Adipocyte (in vitro differentiated cells): ENCODE measurements at places on chromosomes 5 and 9.

DNA sequence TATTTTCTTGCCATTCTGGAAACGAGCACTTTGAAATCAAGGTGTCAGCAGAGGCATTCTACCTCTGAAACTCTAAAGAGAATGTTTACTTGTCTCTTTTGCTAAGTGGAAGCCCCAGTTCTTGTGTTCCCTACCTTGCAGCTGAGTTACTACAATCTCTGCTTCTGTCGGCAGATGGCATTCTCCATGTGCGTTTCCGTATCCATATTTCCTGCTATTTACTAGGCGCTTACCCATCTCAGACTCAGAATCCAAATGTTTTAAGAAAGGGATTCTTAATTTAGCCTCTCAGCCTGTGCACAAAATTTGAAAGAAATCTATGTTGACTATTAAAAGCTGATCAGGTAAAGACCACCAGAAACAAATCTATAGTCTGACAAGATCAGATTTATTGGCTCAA lies 221.3 kb upstream of the FTMT start:
- DNase-seq, result peak; percentile 16

- peak; percentile 36 for DNase-seq
Observed at GRCh38 chr9:130794923-130795495, 40.0 kb upstream of the ABL1 start.

- DNase-seq, result no peak
Observed at GRCh38 chr5:84354101-84354500, 30.6 kb downstream of the EDIL3 start.

DNA sequence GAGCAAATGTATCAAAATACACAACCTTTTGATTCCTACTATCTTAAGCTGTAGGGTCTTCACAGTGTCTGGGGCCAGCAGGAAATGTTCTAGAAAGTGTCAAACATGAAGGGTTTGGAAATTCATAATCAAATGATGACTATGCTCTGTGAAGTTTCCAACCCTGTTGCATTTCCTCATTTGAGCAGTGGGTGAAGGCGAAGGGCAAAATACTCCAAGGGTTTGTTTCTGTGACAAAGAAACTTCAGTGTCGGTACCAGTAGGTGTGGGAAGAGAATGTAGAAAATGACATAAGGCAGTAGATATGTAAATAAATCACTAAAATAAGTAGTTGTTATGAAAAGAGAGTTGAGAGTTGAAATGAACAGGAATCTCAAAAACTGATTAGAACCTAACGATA lies 576 bp downstream of the ALDOB start:
- no peak for DNase-seq

DNA sequence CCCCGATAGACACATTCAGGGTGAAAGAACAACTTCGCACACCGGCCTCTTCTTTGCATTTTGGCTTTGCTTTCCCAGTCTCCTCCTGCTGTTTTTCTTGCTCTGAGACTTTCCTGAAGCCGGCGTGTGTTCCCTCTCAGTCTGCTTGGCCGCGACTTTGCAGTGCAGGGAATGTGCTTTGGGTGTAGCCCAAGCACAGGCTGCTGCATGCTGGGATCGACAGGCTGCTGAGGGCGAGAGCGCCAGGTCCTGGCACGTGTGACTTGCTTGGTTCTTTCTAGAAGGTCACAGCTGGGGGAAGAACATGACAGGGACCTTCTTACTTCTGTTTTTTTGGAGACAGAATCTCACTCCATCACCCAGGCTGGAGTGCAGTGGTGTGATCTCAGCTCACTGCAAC lies 40.6 kb downstream of the TENT4A start:
- no peak for DNase-seq

DNA sequence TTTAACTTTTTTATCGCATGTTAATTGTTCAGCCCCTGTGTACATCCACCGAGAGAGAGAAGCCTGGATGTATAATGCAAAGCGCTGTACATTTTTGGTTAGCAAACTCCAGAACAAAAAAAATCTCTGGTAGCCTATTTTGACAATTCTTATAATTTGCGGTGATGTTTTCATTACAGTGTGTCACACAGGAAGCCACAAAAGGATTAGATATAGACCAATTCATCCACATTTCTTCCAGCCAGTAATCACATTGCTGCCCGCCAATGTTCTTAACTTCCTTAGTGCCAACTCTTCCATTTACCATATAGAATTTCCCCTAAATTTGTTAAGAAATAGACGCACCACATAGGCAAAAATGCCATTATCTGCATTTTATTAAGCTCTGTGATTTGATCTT lies 435.6 kb downstream of the EFNA5 start:
- DNase-seq, result no peak

DNA sequence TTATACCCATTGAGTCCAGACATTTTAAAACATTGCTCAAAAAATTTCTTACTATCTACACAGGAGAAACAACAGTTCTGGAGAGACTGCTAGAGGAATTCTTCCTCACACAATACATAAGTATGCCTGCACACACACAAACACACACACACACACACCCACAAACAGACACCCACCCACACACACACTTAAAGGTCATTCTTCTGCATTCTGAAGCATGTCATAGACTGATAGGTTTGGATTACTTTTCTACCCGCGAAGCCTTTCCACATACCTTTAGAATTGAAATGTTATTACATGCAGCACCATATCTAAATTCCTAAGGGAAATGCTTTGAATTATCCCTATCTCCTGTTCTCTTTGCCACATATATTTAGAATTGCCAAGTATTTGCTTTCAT lies 80.2 kb downstream of the FAM174A start:
- no peak for DNase-seq

DNA sequence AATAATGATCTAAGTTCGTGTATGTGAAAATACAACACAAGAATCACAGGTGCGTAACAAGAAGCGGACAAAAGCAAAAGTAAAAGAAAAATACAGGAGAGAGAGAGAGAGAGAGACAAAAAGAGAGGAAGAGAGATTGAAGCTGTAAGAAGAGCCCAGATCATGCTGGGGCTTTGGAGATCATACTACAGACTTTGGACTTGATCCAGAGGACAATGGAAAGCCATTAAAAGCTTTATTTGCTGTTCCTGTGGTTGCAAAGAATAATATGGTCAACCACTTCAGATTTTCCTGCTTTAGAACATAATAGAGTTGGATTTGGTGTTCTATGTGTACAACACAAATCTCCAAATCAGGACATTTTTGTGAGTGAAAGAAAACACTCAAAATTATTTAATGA lies 561.4 kb downstream of the CAAP1 start:
- DNase-seq, result no peak
